Small intestine (tissue), 16 donors: ENCODE measurements at places on chromosomes 1 and 21. TPM values are rescaled to one million over a fixed set of nuclear protein-coding genes. Genes with fewer than 3 reads are reported as not detected.

DNA sequence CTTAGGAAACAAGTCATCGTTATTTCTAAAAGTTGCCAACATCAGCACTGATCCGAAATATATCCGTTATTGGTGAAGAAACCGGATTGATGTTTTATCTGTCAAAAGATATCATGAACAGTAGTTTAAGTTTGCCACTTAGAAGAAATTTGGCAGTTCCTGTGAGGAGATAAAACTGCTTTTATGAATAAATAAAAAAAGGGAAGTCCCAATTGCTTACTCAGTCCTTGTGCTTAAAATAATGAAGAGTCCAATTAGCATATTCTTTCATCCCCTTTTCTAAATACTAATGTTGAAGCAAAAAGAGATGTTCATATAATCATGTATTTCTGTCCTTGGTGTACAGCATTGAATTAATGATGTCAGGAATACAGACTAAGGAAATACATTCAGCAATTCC lies 164.6 kb downstream of the NCAM2 start:
- no peak for DNase-seq

DNA sequence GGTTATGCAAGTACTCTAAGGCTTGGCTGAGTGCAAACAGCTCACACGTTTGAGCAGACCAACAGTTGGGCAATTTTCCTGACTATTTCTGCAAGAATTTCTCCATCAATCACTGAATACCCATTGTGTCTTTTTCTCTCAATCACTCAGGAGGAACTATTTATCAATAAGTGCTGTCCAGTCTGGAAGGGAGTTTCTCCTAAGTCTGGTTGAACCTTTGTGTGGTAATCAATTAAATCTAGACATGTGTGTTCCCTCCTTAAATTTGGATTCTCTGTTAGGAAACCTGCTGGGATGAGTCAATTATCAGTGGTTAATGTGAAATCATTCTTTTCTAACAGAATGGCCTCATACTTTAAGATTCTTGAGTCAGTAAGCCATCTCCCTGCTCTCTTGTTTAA lies 6.8 kb upstream of the AADACL3 start:
- no peak for DNase-seq

The PLEKHG5 gene
- polyA plus RNA-seq, result 2.4 TPM

- DNase-seq, result no peak
Measured at GRCh38 chr1:220974431-220974830, 95.2 kb downstream of the HLX start.

GRCh38 chr1:95951371-95952102 lies 717.5 kb downstream of the RWDD3 start:
- no peak for DNase-seq

The RAD54L gene
- 2.0 TPM for polyA plus RNA-seq

GRCh38 chr1:47574451-47575165 lies 136.8 kb downstream of the FOXD2 start:
- no peak for DNase-seq

The TAS1R1 gene
- 0.07 TPM for polyA plus RNA-seq

The FGR gene
- polyA plus RNA-seq, result 2.0 TPM

DNA sequence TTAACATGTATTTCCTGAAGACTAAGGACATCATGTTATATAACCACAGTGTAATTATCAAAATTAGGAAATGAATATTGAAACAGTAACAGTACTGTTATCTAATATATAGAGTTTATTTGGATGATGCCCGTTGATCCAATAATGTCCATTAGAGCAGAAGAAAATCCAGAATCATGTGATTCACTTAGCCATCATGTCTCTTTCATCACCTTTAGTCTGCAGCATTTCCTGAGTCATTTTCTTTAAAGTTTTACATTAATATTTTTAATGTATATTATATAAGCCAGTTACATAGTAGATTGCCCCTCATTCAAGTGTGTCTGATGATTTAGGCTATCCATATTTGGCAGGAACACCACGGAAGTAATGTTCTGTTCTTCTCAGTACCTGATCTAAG lies 28.9 kb downstream of the MPZL1 start:
- DNase-seq, result no peak

DNA sequence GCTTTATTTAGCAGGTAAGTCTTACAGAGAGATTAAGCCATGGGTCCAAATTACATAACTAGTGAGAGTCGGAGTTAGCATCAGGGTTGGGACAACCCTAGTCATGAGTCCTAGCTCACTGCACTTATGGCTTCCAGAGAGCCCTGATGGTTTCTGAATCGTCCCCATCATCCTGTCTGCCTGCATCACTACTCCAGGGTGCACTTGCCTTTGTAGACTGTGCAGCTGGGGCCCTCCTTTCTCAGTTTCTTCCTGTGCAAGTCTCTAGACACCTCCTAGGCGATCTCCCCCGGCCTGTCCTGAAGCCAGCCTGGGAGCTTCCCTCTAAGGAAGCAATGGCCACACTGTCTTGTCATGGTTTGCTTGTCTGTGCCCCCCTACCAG lies 37.1 kb downstream of the KIAA0040 start:
- DNase-seq, result no peak

GRCh38 chr21:25551569-25551968 lies 55.7 kb downstream of the MRPL39 start:
- no peak for DNase-seq

DNA sequence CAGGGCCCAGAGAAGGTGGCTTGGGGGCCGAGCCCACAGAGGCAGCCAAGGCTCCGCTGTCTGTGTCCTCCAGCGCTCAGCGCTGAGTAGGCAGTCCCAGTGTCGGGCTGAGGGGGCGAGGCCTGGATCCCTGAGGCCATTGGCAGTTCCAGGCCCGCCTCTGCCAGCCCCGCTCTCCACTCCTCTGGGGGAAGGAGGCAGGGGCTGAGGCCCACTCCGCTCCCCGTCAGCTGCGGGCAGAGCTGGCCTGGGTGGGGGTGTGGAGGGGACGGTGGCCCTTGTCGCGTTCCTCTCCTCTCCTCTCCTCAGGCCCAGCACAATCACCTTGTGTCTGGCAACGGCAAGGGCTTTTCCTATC lies 132.8 kb downstream of the CASZ1 start:
- DNase-seq, result no peak

- DNase-seq, result peak; percentile 59
Measured at GRCh38 chr1:2530513-2531361, 674 bp upstream of the HES5 start.

DNA sequence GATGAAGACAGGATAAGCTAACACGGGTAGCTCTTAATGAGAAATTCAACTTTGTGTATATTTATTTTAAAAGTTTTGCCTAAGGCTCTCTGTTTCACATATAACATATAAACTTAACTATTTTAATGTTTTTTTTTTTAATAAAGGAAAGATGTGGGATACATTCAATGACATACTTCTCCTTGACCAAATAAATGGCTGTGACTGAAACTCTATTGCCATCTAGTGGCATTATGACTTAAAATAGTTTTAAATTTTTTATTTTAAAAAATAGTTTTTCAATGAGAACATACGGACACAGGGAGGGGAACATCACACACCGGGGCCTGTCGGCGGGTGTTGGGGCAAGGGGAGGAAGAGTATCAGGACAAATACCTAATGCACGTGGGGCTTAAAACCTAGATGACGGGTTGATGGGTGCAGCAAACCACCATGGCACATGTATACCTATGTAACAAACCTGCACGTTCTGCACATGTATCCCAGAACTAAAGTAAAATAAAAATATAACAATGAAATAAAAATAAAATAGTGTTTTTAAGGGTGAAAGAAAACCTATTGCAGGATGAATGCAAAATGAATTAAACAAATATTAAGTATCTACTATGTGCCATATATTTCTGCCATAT lies 83.4 kb downstream of the LYST start:
- peak; percentile 32 for DNase-seq

The FCER1G gene
- polyA plus RNA-seq, result 11.6 TPM

GRCh38 chr1:204314893-204315658 lies 44.7 kb downstream of the PLEKHA6 start:
- no peak for DNase-seq

The GFI1 gene
- 6.5 TPM for polyA plus RNA-seq

The CEP85 gene
- polyA plus RNA-seq, result 7.2 TPM

DNA sequence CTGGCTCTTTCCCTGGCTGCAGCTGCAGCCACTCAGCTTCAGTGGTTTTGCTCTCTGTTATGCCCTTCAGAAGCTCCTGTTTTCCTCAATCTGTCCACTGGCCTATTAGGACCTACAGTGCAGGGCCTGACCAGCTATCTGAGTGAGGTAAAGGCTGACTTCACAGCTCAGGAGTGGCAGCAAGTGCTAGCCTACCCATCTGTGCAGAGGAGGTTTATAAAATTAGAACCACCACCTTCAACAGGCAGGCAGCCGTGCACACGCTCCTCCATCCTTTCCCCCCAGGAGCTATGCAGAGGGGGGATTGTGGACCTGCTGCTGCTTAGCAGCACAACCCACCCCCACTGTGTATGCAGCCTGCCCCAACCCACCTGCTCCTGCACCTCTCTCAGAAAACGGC lies 8.3 kb downstream of the ADAR start:
- no peak for DNase-seq

DNA sequence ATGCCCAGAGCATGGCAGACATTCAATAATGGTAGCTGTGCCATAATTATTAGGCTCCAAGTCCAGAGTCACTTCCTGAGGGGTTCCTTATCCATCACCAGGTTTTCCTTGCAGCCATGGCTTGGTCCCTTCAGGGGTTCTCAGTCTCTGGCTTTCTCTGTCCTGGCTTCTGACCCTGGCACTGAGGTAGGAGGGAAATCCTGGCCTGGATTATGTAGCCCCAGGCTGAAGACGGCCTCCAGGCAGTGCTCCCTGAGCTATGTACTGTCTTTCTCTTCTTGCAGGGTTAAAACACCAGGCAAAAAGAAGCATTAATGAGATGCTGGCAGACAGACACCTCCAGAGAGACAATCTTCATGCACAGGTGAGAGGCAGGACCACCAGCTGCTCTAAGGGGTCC lies 9.5 kb upstream of the PADI3 start:
- DNase-seq, result peak; percentile 86
